ENCODE measurements at places on chromosomes 7 and 10. TPM values are rescaled to one million over a fixed set of nuclear protein-coding genes. Genes with fewer than 3 reads are reported as not detected.

DNA sequence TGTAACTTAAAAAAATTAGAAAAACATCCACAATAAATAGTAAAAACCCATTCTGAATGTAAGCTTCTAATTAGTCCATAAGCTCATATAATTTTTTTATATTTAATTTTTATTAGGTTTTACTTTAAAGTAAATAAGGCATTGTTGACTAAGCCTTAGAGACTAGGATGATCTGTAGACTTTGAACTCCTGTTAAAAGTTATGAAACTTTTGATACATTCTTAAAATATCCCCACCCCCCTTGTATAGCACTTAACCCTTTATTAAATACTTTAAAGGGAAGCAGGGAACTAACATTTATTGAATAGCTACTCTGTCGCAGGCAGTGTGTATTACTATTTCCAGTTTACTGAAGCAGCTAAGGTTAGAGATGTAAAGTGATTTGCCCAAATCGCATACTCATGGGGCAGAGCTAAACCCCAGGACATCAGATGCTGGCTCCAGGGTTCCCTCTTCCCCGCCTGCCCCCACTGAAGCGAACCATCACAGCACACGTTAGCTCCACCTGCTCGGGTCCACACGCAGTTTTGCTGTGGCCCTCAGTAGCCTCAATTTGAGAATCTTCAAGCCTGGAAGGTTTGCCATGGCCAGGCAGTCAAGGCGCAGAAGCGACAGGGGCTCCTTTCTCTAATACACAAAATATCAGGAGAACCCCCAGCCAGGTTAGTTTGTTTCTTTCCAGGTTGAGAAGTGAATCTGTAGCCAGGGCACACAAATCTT lies 762 bp downstream of the PON1 start:
- H3K4me3 ChIP-seq = no peak overlapping the region
- H3K36me3 ChIP-seq = no peaks in the 10 kb centered on the region
- no peaks in the 10 kb centered on the region for H3K4me1 ChIP-seq
- no peak overlapping the region for H3K27ac ChIP-seq
- DNase-seq = no peak

DNA sequence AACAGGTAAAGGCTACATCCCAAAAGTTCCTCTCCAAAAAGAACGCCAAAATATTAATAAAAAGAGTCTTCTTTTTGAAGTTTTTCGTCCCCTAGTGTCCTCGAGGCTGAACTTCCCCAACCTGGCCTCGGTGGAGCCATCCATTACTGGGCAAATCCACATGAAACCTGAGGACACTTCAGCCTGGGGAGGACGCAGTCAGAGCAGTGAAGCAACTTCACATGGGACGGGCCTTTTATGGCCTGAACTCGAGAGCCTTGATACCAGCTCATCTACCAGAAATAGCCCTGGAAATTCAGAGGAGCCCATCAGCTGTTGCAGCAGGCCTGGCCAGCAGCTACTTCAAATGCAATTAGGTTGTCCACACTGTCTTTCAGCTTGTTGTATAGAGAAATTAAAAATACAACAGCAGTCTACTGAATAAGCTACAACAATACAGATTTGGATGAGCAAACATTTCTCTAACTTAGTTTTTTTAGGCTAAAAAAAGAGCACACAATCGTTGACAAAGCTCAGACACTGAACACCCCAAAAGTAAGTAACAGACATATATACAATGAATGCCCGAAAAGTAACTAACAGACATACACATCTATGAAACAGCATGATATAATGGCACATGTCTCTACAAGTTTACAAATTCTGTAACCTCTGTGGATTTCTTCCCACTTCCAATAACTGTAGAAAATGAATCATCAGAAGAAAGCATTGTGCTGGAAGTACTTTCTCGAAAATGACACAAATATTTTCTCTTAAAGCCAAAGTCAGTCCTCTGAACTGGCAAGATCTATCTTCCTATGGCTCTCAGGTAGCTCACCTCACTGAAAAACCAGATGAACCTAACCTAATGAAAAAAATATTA lies at the start of gene SVIL:
TSS of gene SVIL (minus strand) at position 208 of the 862 bp plus-strand sequence. CDS start 79,913 bp downstream, outside the sequence.
- peaks cover 63% of the 10 kb centered on the region for H3K4me1 ChIP-seq
- peak within 1 kb of the TSS; percentile 93 for H3K27ac ChIP-seq
- H3K4me3 ChIP-seq = peak within 1 kb of the TSS; percentile 36
- no peak for DNase-seq
- peaks cover 21% of the 10 kb centered on the region for H3K36me3 ChIP-seq

SP8 gene
- total RNA-seq = not detected

GRCh38 chr10:29648114-29648982 lies 13.6 kb upstream of the SVIL start:
- no peak for DNase-seq
- H3K27me3 ChIP-seq = no peaks in the 10 kb centered on the region
- peaks cover 84% of the 10 kb centered on the region for H3K4me1 ChIP-seq
- H3K36me3 ChIP-seq = peaks cover 40% of the 10 kb centered on the region

GRCh38 chr7:7595451-7595850 lies 28.8 kb downstream of the MIOS start:
- H3K36me3 ChIP-seq = peaks cover 29% of the 10 kb centered on the region
- H3K27ac ChIP-seq = no peak overlapping the region
- no peaks in the 10 kb centered on the region for H3K27me3 ChIP-seq
- DNase-seq = no peak

GRCh38 chr10:93701866-93702209 lies 554 bp downstream of the FRA10AC1 start:
- H3K4me3 ChIP-seq = no peak overlapping the region
- H3K36me3 ChIP-seq = peaks cover 11% of the 10 kb centered on the region
- DNase-seq = no peak
- H3K27ac ChIP-seq = no peak overlapping the region
- peaks cover 4% of the 10 kb centered on the region for H3K4me1 ChIP-seq

FGL2 gene
- 0.16 TPM for total RNA-seq

DNA sequence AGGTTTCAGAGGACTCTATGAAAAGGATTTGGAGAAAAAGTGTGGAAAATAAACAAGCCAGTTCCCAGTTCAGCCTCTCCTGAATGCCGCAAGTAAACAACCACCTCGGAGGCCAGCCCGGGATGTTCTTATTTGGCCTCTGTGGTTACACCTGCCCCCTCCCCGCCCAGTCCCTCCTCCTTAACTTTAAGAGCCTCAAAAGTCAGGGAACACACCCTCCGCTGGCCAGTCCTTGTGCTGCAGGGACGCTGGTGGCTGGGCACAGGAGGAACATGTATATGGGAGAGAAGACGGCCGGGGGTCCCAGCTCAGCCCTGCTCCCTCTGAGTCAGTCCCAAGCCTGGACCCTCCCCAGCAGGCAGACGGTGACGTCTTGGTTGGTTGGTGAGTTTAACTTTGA lies 6.1 kb downstream of the CHST3 start:
- H3K27me3 ChIP-seq = no peaks in the 10 kb centered on the region
- peak overlapping the region; percentile 68 for H3K27ac ChIP-seq
- H3K36me3 ChIP-seq = peaks cover 2% of the 10 kb centered on the region
- no peak for DNase-seq
- H3K4me1 ChIP-seq = peaks cover 95% of the 10 kb centered on the region
- no peak overlapping the region for H3K4me3 ChIP-seq

DNA sequence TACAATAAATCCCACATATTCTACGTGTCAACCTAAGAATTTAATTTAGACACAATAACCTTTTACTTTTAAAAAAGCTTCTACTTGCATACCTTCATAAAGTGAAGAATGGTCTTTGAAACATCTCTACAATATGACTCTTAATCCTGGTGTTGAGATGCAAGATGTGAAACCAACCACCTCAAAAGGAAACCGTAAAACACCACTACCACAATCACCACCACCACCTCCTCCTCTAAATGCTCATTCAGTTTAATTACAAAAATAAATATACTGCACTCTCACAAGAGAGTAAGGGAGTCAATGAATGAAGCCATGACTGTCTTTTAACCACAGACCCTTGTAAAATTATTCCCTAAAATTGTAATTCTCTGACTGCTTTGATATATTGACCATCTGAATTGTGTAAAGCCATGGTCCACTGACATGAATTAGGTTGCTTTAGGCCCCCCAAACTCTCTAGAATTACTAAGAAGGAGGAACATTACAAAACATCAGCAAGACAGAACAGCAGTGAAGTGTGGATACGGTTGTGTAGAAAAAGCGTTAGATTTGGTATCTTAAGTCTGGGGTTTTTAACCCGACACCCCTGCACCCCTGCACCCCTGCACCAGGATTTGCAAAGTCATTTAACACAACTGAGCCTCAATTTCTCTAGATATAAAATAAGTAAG lies 171.4 kb downstream of the SFMBT2 start:
- no peak for DNase-seq
- H3K36me3 ChIP-seq = no peaks in the 10 kb centered on the region
- no peaks in the 10 kb centered on the region for H3K27me3 ChIP-seq
- H3K4me3 ChIP-seq = no peak overlapping the region

- H3K27ac ChIP-seq = no peak overlapping the region
- DNase-seq = no peak
- H3K4me1 ChIP-seq = no peaks in the 10 kb centered on the region
- H3K27me3 ChIP-seq = no peaks in the 10 kb centered on the region
- no peak overlapping the region for H3K4me3 ChIP-seq
- peaks cover 1% of the 10 kb centered on the region for H3K36me3 ChIP-seq
Observed at GRCh38 chr7:3691478-3692158, 390.6 kb downstream of the SDK1 start.

GRCh38 chr10:87979847-87980246 lies 116.4 kb downstream of the PTEN start:
- no peaks in the 10 kb centered on the region for H3K4me1 ChIP-seq
- no peak overlapping the region for H3K4me3 ChIP-seq
- H3K27ac ChIP-seq = no peak overlapping the region

DNA sequence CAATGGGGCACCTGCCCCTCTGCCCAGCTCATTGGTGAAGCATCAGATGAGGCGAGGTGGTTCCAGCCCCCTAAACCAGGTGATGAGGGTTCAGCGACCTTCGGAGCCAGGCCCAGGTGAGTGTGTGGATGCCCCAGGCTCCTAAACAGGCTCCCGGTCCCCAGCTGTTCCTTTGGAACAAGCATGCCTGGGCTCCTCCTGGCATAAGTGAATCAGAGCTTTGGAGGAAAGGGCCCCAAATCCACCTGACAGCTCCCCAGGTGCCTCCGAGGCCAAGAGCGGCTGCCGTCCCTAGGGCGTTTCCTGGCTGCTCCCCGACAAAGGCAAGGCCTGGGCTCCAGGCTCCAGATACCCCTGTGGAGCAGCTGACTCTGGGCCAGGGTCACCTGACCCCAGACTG lies 61.3 kb downstream of the YKT6 start:
- H3K36me3 ChIP-seq = no peaks in the 10 kb centered on the region
- DNase-seq = no peak
- no peak overlapping the region for H3K27ac ChIP-seq
- H3K4me1 ChIP-seq = peaks cover 11% of the 10 kb centered on the region

DNA sequence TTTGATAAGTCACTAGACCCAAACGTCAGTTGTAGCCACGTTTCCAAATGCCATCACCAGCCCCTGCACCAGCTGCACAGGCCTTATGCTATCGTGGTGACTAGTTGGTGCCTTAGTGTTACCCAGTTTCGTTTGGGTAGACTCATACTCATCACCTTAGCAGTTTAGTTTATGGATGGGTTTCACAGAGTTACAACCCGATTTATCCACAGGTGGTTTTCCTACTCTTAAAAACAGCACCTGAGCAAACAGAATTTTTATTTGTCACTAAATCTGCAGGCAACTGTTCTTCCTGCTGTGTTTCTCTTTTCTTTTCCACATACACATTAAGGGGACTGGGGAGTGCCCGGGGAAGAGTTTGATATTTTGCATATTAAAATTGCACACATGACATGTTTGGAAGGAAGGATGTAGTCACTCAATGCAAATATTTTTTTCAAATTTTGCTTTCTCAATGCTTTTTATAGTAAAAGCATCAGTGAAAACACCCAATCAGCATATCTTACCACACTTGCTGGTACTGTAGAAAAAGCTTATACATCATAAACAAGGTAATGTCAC lies 41.6 kb downstream of the PDSS1 start:
- H3K27ac ChIP-seq = no peak overlapping the region
- no peak for DNase-seq
- H3K4me3 ChIP-seq = no peak overlapping the region
- no peaks in the 10 kb centered on the region for H3K27me3 ChIP-seq
- no peaks in the 10 kb centered on the region for H3K4me1 ChIP-seq

ZNF239 gene
- 3.7 TPM for total RNA-seq

DNA sequence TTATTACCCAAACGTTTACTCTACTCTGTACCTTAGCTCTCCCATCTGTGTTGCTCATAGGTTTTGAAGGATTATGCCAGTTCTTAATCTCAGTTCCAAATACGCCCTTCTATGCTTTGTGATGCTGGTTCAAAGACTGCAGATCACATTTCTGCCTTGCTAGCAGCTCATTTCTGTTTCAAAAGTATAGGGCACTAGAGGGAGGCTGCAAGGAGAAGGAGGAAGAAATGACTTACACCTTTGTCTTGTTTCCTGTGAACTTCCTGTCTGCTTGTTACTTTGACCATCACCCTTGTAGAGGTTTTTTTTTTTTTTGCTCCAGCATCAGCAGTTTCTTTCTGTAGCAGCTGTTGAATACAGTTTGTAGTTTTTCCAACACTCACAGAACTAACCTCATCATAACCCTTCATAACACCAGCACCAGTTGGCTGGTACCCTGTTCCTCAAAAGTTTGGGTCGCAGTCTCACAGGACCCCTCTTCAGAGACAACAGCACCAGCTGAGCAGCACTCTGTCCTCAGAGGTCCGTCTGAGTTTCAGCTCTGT lies 16.5 kb downstream of the SLK start:
- no peak overlapping the region for H3K4me3 ChIP-seq
- H3K4me1 ChIP-seq = peaks cover 56% of the 10 kb centered on the region
- DNase-seq = no peak
- H3K36me3 ChIP-seq = no peaks in the 10 kb centered on the region
- H3K27me3 ChIP-seq = no peaks in the 10 kb centered on the region

GRCh38 chr7:1004018-1004852 lies 21.3 kb downstream of the CYP2W1 start:
- H3K4me1 ChIP-seq = peaks cover 5% of the 10 kb centered on the region
- H3K27me3 ChIP-seq = no peaks in the 10 kb centered on the region
- DNase-seq = no peak
- no peak overlapping the region for H3K27ac ChIP-seq
- no peak overlapping the region for H3K4me3 ChIP-seq
- H3K36me3 ChIP-seq = peaks cover 4% of the 10 kb centered on the region

DNA sequence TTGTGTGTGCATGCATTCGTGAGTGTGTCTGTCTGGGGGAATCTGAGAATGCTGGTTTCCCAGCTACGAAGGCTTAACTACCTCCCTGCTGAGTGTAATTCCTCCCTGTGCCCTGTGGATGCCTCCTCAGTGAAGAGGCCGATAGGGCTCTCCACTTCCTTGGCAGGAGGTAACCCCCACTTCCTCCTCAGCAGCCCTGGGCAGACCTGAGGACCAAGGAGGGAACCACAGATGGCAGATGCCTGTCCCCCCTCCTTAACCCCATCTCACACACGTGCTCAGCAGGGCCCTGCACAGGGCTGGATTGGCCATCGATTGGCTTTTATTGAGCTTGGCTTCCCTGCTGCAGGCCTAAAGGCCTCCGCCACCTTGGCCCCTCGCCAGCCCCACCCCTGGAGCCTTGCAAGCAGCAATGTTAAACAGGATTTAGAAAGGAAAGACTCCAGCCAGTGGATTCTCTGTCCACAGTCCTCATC lies 45.6 kb upstream of the LRRC4 start:
- H3K4me1 ChIP-seq = peaks cover 12% of the 10 kb centered on the region
- peaks cover 6% of the 10 kb centered on the region for H3K36me3 ChIP-seq
- no peak overlapping the region for H3K27ac ChIP-seq
- DNase-seq = no peak

Measured in osteocyte (in vitro differentiated cells).